ENCODE measurements at places on chromosomes 3 and 15.

DNA sequence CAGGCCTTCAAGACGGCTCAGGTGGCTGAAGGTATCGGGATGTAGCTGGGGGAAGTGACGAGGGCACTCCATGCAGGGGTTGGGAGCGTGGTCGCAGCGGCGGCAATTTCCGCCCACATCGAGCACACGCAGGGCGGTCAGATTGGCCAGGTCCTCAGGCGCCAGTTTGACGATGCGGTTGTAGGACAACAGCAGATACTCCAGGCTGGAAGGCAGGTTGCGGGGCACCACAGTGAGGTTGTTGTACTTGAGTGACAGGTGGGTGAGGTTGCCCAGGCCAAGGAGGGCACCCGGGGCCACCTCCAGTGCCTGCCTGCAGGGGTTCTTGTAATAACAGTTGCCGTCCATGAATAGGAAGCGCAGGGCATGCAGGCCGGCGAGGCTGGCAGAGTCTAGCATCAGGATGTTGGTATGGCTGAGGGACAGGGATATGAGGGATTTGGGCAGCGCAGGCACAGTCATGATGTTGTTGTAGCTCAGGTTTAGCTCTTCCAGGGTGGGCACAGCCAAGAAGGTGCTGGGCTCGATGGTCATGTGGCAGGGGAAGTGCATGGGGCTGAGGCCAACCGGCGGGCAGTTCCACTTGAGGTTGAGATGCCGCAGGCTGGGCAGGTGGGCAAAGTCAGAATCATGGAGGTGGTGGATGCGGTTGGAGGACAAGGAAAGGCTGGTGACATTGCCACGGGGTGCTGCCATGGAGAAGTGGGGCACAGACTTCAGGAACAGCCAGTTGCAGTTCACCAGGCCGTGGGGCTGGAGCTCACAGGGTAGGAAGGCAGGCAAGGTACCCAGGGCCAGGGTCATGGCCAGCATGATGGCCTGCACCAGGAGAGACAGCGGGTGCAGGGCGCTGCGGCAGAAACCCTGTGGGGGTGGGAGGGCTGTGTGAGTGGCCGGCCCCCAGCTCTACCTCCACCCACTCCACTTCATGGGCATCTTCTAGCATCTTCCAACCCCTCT, 1.7 kb downstream of the TLR9 start:
- no peak for DNase-seq

- DNase-seq = no peak
Measured at GRCh38 chr15:25743548-25744275, 119.4 kb downstream of the ATP10A start.

DNA sequence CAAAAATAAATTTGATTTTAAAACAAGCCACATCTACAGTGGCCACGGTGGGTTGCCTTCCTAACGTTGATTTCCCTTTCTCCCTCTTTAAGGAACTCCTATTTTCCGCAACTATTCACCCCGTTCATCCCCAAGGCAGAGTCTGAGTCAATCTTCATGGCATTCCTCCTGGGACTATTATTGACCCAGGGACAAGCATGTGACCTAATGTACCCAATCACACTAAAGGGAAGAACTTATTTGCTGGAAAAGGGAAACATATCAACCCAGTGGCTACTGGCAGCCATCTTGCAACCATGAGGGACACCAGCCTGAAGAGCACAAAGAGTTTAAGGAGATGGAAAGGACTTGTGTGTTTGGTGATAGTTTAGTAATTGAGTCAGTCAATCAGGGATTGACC, 55.4 kb upstream of the ARHGEF3 start:
- no peak for DNase-seq

GRCh38 chr15:96728591-96728990, 398.1 kb downstream of the NR2F2 start:
- DNase-seq = no peak

DNA sequence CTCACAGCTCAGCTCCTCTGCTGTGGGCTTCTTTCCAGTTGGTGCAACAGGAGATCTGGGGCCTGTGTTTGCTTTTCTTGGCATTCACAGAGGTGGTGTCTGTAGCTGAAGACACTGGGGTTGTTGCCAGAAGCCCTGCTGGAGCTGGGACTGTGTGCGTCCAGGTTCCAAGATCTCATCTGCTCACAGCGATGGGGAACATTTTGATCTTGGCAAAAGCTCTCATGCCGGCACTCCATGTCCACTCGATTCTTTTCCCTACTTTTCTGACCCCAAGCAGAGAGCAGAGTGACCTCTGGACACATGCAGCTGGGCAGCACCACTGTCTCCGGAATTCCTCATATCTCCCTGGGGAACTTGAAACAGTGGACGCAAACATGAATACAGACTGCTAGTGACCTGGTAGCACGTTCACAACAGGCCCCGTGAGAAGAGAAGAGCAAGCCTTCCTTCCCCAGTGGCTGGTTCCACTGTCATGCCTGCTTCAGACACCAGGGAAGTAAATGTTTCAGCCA, 36.1 kb upstream of the MECOM start:
- DNase-seq = no peak

GRCh38 chr3:191628571-191628970, 167.6 kb downstream of the PYDC2 start:
- DNase-seq = no peak

- no peak for DNase-seq
Measured at GRCh38 chr15:28124841-28125240, 25.7 kb upstream of the OCA2 start.

DNA sequence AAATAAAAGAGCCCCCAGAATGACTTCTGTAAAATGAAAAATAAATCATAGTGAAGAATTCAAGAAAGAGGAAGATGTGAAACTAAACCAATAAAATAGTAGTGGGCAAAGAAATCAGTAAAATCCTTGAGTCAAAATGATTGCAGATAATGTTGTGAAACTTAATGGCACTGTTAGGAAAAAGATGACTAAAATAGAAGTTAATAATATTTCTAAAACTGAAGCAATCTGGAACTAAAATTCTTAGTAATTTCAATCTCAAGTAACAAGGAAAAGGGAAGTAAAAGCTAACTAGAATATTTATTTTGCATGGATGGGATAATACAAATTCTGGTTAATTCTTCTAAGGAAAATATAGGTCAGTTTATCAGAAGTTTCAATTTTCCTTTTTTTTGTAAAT, 84.6 kb downstream of the TMCO5A start:
- DNase-seq = no peak

DNA sequence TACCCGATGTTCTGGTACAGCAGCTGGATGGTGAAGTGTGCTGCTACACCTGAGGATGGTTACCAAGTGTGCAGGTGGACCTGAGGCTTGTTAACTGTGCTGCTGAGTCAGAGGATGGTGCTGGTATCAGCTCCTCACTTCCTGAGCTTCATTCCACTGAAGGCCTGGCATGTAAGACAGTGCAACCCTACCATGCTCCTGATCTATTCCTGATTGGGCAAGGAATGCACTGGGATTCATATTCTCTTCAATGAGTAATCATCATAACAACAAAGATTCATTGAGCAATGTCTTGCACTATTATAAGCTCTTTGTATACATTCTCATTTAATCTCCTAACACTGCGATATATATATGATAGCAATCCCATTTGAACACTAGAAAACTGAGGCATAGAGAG, 62.9 kb upstream of the THSD4 start:
- no peak for DNase-seq

DNA sequence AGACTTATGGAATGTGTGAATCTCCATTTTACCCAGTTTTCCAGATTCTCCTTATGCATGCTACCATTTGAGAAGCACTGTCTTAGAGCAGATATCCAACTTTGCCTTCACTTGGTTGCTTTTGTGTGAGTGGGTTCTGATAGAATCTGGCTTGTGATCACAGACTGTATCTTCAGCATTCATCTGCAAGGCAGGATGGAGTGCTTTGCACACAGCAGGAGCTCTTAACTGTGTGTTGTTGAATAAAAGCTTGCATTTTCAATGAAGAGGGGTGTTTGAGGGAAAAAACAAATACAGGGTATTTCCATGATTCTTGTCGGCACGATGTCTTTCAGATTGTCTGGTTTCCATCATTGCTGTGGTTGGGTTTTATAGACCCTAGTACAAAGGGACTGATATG, 24.4 kb downstream of the IL1RAP start:
- no peak for DNase-seq

DNA sequence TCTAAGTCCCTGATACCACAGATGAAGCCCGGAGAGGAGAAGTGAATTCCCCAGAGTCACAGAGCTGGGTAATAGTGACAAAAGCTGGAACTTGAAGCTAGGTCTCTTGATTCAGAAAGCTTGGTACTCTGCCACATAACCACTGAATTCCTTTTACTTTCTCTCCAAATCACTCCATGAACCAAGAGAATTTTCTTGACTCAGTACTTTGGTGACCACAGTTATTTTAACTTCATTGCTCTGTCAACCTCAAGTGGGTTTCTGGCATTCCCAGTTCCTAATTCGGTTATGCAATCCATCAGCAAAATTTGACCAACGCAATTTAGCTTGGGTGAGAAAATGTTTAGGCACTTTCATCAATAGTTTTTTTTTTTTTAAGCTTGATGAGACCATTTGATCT, 61.0 kb upstream of the PPARG start:
- no peak for DNase-seq

DNA sequence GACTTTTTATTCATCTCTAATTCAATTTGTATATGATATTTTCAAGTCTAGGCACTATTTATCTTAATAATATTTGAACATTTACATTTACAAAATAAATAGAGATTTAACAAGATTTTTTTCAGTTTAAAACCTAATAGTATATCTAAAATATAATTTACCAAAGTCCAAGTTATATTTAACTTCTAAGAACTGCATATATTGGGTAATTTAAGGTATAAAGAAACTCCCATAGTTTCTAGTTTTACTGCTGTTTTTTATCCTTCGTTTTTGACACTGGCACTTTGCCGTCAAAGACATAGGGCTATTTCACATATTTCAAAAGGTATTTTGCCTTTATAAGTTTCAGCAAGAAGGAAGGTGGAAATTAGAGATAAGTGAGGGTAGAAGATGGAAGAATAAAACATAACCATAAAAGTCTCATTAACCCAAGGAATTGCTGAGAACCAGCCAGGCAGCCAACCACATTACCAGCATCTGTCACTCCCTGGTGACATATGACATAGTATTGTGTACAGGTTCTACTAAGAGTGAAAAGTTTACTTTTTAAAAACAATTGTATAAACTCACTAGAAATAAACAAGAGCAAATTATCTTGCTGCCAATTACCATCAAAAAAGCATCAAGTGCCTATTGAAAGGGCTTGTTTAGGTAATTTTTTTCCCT, 251.5 kb downstream of the NSUN3 start:
- DNase-seq = no peak

- DNase-seq = no peak
Measured at GRCh38 chr15:28153492-28154119, 54.5 kb upstream of the OCA2 start.

GRCh38 chr3:4302747-4303146, 422 bp upstream of the SETMAR start:
- no peak for DNase-seq

- no peak for DNase-seq
Measured at GRCh38 chr15:101531170-101531569, 41.7 kb upstream of the PCSK6 start.

GRCh38 chr15:59887211-59887610, 116.9 kb upstream of the FOXB1 start:
- DNase-seq = no peak

DNA sequence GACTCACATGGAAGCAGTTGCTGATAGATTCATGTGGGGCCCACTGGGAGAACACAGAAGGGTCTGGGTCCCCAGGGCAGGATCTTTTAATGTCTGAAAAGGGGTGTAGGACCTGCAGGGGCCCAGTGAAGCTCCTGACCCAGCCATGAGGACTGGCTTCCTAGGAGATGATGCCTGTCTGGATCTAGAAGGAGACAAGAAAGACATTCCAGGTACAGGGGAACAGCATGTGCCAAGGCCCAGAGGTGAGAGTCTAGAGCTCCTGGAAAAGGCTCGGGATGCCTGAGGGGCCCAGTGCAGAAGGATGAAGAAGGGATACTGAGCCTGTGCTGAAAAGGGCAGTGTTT, 4.7 kb upstream of the SEMA3F start:
- no peak for DNase-seq

DNA sequence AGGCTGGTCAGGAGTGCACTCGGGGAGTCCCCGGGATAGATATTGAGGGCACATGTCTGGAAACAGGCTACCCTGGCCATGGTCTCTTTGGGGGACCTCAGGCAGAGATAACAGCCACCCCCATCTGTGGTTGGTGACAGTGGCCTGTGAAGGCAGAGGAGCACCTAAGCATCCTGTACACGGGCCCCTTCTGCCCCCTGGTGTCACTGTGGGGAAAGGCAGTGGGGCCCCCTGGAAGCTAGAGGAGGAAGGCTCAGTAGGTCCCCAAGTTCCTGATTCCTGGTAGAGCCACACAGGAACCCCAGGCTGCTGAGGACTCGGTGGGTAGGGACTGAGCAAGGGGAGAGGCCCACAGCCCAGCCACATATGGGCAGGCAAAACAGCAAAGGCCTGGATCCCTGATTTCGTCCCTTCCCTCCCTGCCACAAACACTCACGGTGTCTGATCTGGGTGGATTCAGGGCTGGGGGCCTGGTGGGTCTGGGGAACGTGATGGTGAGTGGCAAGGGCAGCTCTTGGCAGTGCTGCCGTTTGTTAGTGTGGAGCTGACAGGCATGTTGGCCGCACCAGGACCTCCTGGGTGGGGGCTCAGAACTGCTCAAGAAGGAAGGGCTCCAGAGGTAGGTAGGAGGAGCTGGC, 14.1 kb upstream of the CXCR6 start:
- DNase-seq = peak; percentile 85

GRCh38 chr3:156750874-156751245, 75.3 kb upstream of the LEKR1 start:
- DNase-seq = no peak

GRCh38 chr3:136696797-136697196, 55.4 kb downstream of the STAG1 start:
- DNase-seq = no peak

GRCh38 chr3:194136519-194137007, 615 bp downstream of the HES1 start:
- no peak for DNase-seq

GRCh38 chr3:82085356-82085755, 323.9 kb upstream of the GBE1 start:
- no peak for DNase-seq

DNA sequence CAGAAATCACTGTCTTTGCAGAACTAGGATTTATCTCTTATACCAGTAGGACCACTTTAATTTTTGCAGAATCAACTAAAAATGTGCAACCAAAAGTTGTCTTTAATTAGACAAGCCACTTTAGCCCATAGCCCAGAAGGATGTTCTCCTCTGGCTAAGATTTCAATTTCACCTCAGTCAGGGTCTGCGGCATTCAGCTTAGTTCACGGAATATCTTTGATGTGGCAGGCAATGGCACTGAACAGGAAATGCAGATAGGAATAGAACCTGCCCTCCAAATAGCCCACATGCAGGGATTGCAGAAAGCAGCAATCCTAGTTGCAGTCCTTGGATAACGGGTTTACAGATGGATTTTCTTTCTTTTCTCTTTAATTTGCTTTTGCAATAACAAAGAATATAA, 100.8 kb downstream of the MESD start:
- DNase-seq = no peak

DNA sequence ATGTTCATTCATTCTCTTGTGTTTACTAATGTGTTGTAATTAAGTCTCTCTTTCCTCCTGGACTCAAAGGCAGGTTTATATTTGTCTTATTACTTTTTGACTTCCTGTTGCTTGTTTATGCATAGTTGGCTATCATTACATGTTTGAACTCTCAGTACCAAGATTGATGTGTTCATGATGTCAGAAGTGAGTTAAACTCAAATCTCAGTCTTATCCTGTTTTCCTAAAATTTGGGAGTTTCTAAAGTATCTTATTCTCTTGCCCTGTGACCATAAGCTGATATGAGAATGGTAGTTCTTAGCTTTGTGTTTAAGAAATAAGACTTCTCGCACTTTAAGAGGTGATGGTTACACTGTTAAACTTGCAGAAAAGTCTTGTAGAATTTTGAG, 5.2 kb downstream of the GLCE start:
- no peak for DNase-seq

- DNase-seq = peak; percentile 27
Measured at GRCh38 chr3:100899440-100900091, 93.7 kb downstream of the ABI3BP start.
